Activated CD8-positive, alpha-beta memory T cell treated with anti-CD3 and anti-CD28 coated beads, Interleukin-2, amount 50 U/mL, for 48 hours (primary cell): ENCODE measurements at places on chromosomes 12 and 14.

DNA sequence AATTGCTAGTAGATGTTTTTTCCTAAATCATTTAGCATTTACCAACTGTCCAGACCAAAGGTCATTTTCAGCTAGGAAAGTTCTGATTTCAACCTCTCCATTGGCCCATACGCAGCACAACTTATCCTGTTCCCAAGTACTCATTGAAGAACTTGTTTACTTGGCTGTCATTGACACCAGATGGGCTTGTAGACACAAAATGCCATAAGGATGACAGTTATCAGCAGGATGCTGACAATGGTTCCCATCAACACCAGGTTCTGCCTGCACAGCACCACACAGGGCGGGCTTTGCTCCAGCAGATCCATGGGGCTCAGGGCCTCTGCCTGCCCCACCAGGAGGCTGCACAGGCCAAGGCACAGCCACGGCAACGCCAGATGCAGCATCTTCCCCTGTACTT is 36.5 kb upstream of the TMPRSS12 start:
- DNase-seq, result no peak

- no peak for DNase-seq
Measured at GRCh38 chr14:80215756-80216581, 4.7 kb upstream of the DIO2 start.

DNA sequence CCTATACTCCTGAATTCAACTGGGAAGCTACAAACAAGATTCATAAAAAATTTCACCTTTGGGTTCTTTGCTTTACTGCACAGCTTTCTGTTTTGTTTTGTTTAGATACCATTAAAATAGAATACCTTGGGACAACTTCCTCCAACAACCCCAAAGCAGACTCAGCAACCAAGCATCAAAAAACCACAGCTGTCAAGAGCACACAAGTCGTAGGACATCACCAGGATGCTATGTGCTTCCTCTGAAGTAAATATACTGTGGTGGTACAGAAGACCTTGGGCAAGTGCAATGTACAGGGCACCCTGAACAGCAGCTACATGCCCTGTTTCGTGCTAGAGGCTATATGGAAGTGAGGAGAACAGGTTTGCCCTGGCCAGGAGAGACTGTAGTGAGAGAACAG is 359.3 kb downstream of the BCL11B start:
- DNase-seq, result no peak

DNA sequence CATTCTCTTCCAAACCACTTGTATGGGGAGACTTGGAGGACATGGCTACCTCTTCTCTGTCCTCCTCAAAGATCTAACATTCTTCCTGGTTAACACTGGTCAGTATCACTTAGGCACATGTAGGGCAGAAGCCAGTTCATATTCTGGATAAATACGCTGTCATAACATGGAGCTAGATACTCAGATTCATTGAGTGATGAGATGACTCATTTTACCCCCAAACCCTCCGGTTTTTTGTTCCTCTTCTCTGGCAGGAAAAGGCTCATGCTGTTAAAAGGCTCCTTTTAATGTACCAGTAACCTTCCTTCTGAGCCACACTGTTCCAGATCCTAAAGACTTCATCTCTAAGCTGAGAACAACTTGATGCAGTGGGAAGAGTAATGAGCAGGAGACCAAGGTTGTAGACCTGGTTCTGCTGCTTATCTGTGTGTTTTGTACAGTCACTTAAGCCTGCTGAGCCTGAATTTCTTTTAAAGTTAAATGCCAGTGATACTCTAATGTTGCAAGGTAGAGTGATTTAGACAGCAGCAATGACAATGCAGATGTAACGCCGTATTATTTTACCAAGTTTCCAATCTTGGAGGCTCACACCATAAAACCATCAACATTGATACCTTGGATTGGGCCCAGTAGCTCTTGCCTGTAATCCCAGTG is 57.3 kb upstream of the ELK3 start:
- no peak for DNase-seq

DNA sequence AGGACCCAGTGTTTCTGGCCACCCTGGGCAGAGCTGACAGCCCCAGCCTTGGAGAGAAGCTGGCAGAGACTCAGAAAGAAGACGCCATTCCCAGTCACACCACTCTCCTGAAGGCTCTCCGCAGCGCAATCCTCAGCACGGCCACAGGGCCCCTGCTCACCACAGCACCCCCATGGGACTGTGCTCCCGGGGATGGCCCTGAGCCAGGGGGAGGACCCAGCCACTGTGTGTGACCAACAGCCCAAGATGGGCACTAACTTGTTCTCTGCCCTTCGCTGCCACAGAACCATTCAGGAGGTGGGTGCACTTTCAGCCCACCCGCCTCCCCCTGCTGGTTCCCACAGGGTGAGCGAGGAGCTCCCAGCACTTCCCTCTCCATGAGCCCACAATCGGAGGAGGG is 57.1 kb downstream of the CCNK start:
- DNase-seq, result no peak

DNA sequence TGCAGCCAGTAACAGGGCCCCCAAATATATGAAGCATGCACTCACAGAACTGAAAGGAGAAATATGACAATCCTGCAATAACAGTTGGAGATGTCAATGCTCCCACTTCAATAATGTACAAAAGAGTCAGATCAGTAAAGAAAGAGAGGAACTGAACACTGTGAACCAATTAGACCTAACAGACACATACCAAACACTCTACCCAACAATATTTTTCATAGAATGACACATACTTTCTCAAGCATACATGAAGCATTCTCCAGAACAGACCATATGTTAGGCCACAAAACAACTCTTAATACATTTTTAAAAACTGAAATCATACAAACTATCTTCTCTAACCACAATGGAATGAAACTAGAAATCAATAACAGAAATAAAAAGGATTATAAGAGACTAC is 80.2 kb downstream of the ELK3 start:
- no peak for DNase-seq

DNA sequence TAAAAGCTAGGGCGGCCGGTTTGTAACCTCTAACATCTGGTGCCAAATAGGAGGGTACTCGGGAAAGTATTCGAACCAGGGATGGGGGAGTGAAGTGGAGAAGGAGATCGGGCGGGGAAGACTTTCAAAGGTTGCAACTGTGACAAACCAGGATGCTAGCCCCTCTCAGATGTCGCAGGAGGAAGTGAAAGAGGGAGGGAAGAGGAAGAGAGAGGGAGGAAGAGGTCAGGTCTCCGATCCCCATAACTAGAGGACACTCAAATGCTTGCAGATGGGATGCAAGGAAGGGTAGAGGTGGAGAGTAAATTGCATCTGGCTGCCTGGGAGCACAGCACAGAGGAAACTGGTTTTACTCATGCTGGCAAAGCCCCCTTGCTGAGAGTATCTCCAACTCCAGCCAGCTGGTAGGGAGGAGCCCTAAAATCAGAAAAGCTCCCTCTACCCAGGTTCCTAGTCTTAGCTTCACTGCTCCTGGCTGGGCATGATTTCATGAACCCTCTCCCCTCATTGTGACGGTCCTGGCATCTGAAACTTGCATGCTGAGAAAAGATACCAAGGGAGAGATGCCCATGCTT is 696.7 kb upstream of the TBX3 start:
- no peak for DNase-seq
